ENCODE measurements at places on chromosomes 11 and 22.
A peak's percentile ranks its signal among the peaks of the same experiment; 100 is the strongest.

DNA sequence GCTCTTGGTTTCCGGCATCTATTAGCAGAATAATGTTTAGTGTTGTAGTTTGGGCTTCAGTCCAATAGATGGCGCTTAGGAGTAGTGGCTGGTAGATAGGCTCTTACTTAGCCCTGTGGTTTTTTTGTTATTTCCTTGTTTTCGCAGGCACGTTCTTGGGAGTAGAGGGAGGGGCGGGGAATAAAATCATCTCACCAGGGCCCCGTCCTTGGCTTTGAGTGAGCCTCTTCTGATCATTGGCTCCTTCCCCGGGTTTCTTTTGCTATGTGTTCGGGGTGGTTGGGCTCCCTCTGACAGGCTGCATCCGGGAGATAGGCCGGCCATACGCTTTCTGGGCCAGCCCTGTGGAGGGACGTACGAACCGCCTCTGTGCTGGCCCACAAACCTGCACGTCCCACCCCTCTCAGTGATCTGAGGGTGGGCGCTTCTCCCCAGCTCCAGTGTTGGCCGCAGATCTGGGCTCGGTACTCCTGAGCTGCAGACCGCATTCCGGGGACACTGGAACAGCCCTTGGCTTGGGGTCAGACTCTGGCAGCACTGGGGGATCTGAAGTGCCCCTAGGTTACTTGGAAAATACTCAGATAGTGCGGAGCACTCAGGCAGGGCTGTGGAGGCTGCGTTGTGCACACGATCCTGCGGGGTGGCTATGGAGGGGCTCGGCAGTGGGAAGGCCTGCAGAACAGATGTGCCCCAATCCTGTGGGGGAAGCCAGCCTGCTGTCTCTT, 217.0 kb downstream of the DYNC2H1 start:
- peak; percentile 14 for DNase-seq

- peak; percentile 14 for DNase-seq
Measured at GRCh38 chr11:1193326-1194230, 29.3 kb upstream of the MUC5B start.

GRCh38 chr11:9565822-9566560, 7.5 kb upstream of the WEE1 start:
- peak; percentile 89 for DNase-seq

- no peak for DNase-seq
Measured at GRCh38 chr11:83158965-83159901, 2.3 kb downstream of the PCF11 start.

GRCh38 chr11:60482361-60482760, 10.2 kb upstream of the MS4A12 start:
- no peak for DNase-seq

GRCh38 chr11:9775398-9775779, 111.5 kb downstream of the SWAP70 start:
- DNase-seq = no peak
